ENCODE measurements at places on chromosomes 2 and 18.

DNA sequence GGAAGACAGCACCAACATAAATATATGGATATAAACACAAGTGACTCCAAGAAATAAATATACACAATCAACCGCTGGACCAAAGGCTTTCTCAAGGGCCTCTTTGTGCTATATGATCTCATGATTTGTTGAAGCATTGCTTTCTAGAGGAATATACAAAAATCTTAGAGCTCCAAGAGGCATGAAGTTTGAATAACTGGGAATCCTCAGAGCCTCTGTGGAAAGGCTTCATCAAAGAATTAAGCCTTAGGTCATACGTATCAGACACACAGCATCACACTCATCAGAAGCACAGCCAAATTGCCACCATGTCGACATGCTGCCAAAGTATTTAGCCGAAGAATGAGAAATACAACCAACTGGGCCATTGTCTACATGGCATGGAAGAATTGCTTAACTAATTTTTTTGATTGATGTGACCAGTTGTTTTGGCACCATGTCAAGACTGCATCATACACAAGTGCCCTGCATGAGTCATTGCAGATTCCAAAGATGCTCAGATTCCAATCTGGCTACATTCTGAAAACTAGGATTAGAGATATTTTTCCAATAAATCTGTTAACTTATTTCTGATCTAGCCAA lies 860.6 kb upstream of the ZEB2 start:
- peak; percentile 69 for DNase-seq

DNA sequence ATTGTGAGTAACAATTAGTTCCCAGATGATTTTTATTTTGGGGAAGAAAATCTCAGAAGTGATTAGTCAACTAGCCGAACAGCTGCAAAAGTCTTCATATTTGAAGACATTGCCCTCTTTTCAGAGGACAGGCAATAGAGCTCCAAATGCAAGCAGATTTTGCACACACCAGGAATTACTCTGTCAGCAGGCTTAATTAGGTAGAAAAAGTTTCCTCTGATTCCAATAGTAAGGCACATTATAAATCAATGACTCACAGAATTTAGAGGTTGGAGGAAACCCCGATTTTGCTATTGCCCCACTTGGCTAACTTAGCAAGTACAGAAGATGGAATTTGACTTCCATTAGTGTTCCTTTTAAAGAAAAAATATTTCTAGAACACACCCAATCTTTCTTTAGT lies 30.7 kb upstream of the SCN1A start:
- peak; percentile 64 for DNase-seq

DNA sequence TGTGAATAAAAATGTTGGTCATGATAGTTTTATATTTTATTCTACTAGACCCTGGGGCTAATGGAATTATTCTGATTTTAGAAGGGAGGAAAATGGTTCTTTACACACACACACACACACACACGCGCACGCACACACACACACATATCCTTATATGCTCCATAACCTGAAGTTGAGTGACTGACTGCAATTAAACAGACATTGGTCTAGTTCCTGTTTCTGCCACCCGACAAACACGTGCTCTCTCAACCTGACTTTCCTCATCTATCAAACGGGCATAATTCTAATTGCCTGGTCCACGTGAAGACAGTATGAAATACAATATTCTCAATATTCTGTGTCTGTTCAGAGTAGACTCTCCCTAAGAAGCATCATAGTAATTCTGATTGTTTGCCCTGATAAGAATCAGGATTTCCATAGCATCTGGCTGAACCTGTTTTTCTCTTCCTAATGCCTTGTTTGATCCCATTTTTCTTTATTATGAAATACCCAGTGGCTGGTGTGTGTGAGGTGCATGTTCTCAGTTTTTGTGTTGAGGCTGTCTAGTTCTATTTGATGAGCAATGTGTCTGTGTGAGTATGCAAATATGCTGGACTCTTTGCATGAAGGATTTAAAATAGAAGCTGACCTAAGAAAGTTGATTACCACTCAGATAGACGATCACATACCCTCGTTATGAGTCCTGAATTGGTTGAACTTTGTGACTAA lies 51.0 kb downstream of the SETBP1 start:
- DNase-seq: peak; percentile 66

- DNase-seq: peak; percentile 44
Observed at GRCh38 chr18:21134895-21135294, 23.3 kb upstream of the ROCK1 start.

GRCh38 chr2:222792001-222792611 lies 68.7 kb upstream of the ACSL3 start:
- peak; percentile 23 for DNase-seq

DNA sequence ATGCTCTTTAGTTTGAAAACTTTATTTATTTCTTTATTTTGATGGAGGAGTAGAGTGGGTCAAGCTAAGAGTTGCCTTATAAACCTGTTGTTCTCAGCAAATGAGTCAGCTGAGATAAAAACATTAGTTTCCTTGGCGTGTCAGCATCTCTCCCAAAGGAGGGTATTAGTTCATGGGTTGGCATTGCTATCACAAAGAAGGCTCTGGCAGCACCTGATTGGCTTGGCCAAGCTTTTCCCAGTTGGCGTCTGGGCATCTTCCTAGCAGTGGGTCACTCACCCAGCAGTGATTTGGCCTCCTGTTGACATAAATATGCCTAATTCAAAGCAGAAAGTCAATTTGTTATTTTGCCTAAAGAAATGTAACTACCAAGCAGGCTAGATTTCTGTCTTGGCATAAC lies 200.7 kb upstream of the TNP1 start:
- DNase-seq: no peak

GRCh38 chr2:150619607-150620330 lies 132.3 kb upstream of the RND3 start:
- peak; percentile 80 for DNase-seq

GRCh38 chr2:109110170-109110569 lies 18.8 kb upstream of the SH3RF3 start:
- no peak for DNase-seq

GRCh38 chr2:224817676-224818075 lies 101.5 kb upstream of the CCDC195 start:
- DNase-seq: no peak

DNA sequence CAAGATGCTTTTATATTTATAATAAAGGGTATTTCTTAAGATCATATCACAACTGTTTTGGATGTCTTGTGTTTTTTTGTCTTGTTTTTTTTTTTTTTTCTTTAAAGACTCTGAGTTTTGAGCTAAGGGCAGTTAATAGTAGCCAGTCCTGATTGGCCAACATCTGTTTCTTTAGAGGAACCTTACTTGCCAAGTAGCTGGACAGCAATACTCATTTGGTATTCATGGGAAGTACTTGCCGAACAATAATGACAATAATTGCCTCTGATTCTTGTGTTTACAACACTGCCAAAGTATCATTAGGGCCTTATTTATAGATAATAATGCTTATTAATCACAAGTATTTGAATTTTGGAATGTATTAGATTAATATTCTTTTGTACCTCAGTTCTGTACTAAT lies 17.1 kb upstream of the POU3F3 start:
- DNase-seq: no peak

DNA sequence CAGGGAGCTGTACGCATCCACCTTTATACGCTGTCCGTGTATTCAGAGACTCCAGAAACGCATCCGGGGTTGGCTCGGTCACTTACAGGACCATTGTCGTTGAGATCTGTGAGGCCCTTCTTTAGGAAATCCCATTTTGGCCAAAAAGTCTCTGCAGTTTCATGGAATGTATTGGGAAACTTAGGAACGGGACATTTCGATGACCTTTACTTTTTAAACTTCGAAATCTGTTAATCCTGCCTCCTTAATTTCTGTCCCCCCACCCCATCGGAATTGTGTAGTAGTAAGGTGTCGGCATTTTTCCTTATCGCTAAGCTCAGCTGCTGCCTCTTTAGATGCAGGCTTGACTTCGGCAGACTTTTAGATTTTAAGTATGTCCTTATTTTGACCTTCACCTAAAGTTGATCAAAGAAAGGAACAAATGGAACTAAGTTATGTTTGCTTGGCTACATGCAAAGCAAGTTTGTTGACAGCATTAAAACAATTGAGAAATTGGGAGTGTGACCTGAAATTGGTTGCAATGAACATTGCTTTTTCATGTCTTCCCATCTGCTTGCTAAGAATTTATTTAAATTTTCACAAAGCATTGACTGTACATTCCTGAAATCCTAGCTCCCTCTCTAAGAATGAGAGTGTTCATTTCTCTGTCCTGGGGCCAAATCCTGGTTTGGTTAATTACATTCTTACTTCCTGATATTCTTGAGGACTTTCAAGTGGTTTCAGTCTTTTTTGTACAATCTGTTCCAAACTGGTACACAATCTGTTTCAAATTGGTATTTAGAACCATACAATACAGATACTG lies 884 bp upstream of the RAPH1 start:
- peak; percentile 57 for DNase-seq

GRCh38 chr2:30385327-30385726 lies 61.7 kb upstream of the LCLAT1 start:
- peak; percentile 63 for DNase-seq

DNA sequence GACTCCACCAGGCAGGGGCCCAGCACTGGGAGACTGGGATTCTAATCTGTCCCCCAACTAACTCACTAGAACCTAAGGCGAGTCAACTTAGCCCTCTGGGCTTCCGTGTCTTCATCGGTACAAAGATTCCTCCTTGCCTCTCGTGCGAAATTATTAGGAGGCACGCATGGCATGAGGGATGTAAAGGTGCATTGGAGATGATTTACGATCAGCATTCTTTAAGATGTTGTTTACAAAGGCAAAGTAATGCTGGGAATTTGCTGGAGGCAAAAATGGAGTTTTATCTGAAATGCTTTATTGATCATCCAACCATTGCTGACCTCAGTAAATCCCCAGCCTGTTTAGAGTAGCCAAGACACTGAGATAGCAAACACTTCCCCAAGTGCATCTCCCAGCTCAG lies 171.8 kb upstream of the KLHL29 start:
- DNase-seq: no peak

DNA sequence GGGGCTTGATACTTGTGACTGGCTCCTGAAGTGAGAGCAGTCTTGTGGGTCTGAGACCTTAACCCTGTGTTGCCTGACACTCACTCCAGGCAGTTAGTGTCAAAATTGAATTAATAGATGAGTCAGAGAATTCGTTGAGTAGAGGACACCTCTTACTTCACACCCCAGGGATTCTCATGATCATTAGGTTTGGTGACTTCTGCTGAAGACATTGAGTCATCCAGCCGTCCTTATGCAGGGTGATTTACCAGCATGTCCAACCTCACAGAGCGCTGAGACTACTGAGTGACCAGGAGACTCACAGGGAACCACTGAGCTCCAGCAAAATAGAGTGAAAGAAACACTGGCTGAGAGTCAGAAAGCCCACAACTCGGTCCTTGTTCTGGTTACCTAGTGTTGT lies 36.0 kb upstream of the EVA1A start:
- peak; percentile 79 for DNase-seq

DNA sequence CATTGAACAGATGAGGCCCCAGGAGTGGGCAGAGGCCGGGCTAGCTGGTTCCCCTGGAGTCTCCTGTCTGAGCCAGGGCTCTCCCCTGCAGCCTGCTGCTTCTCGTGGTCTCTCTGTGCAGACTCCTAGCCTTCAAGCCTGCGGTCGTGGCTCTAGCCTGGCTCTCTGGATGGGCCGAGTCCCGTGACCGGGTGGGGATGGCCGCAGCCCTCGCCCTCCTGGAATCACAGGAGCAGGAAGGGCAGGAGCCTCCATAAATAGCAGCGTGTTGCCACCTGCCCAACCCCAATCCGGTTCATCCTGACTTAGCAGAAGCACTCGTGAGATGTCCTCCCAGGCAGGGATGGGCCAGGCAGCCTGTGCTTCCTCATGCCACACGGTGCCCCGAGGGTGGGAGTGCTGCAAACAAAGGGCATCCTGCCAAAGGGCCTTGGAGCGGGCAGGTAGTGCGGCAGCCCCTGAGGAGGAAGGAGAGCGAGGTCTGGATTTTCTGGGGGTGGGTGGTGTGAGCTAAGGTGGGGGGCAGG lies 43.9 kb downstream of the FOSL2 start:
- no peak for DNase-seq

GRCh38 chr2:219071131-219071816 lies 10.6 kb upstream of the IHH start:
- peak; percentile 82 for DNase-seq
